ENCODE measurements at places on chromosomes 12 and 14. TPM values are rescaled to one million over a fixed set of nuclear protein-coding genes. Genes with fewer than 3 reads are reported as not detected.
A peak's percentile ranks its signal among the peaks of the same experiment; 100 is the strongest.

KRT77 gene
- total RNA-seq, result not detected

ADAM21 gene
- total RNA-seq, result 0.11 TPM

SIX1 gene
- total RNA-seq, result 0.16 TPM

OR6C74 gene
- total RNA-seq, result not detected

PTPRR gene
- total RNA-seq, result 0.52 TPM

OTX2 gene
- total RNA-seq, result not detected

TMEM117 gene
- 35.3 TPM for total RNA-seq

COQ10A gene
- 11.0 TPM for total RNA-seq

ASB2 gene
- total RNA-seq, result 1.5 TPM

POLE2 gene
- 8.3 TPM for total RNA-seq

IAPP gene
- not detected for total RNA-seq

POTEG gene
- not detected for total RNA-seq

LHX5 gene
- total RNA-seq, result not detected

HCAR1 gene
- total RNA-seq, result 1.2 TPM

TAS2R42 gene
- total RNA-seq, result not detected

DNA sequence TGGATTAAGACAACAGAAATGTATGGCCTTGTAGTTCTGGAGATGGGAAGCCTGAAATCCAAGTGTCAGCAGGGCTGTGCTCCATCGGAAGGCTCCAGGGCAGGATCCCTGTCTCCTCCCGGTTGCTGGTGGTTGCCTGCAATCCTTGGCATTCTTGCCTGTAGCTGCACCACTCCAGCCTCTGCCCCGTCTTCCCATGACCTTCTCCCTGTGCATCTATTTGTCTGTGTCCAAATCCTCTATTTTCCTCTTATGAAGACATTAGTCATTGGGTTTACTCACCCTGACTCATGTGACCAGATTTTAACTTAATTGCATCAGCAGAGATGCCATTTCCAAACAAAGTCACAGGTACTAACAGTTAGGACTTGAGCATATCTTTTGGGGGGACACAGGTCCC, 15.1 kb downstream of the TUNAR start:
- DNase-seq, result no peak

- DNase-seq, result no peak
Observed at GRCh38 chr12:19121449-19122018, 8.0 kb upstream of the PLEKHA5 start.

- no peak for DNase-seq
Observed at GRCh38 chr14:105974902-105975301, 448.5 kb downstream of the TMEM121 start.

DNA sequence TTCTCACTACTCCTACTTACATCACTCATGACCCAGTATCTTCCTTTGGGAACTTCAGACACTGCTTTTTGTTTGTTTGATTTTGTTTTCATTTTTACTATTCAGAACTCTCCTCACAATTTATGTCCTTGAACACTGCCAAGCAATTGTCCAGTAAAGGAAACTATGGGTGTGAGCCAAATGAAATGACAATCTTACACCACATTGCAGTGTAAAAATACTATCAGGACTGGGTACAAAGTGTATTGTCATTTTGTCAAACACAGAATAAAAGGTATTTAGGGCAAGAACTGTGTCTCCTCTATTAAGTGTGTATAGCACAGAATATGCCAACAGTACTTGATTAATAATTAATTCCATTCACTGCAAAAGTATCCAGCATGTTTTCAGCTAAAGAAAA, 199.3 kb downstream of the ALG10B start:
- DNase-seq, result no peak

GRCh38 chr12:92142251-92142926, 3.3 kb downstream of the BTG1 start:
- DNase-seq, result no peak

- DNase-seq, result no peak
Observed at GRCh38 chr12:124814741-124815613, 48.7 kb downstream of the SCARB1 start.

DNA sequence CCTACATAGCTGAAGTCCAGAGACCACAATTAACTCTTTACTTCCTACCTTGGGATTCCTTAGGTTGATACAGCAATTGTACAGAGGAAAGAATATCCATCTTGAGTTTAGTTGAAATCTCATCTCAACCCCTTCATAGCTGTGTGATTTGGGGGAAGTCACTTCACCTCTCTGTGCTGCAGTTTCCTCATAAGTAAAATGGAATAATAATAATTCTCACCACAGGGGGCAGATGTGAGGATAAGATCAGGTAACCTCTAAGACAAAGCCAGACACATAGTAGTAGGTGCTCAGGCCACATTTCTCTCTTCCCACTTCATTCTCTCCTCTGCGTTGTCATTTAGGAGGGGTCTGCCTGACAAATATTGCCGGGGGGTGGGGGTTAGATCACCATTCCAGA, 6.7 kb downstream of the FOXN4 start:
- no peak for DNase-seq

GRCh38 chr12:52925717-52926595, 21.1 kb upstream of the KRT8 start:
- no peak for DNase-seq

DNA sequence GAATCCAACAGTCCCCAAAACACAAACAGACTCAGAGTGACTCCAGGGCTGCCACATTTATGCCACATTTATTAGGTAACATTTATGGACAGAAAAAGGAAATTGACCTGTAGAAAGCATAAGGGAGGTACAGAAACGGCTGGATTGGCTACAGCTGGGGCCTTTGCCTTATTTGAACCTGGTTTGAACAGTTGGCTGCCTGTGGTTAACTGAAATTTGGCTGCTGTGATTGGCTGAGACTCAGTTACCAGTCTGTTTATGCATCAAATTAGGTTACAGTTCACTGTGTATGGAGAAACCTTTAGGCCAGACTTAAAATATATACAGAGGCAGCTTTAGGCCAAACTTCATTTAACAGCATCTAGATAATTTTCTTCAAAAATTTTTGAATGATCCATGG, 27.8 kb upstream of the PCNX1 start:
- DNase-seq, result no peak

DNA sequence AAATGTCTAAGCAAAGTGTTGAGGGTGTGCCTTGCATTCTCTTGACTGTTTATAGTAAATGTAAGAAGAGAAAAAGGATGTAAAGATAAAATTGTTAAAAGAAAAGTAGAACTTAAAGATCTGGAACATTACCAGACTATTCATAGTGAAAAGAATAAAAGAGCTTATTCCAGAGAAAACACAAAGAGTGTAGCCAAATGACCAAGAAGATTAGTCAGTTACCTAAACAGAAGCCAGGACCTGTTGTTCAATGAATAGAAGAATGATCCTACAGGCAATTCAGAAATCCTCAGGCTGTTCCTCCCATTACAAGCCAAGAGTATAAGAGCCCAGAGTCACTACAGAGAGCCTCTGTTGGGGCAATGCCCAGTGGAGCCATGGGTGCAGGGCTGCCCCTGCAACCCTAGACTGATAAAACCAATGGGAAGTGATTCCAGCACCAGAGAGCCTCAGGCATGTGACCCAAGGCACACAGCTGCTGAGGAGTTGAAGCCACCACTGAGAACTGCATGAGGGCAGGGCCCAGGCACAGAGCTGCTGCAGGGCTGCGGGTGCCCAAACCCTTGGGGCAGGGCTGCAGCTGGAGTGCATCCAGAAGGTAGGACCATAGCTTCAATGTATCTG, 91.1 kb upstream of the SLC38A4 start:
- DNase-seq, result no peak

GRCh38 chr12:49336645-49337584, at the start of gene C1QL4:
TSS of gene C1QL4 (minus strand) at chr12:49337188. CDS start at chr12:49336477, 711 bp downstream.
- peak; percentile 82 for DNase-seq

- DNase-seq, result no peak
Observed at GRCh38 chr12:4189721-4190120, 83.8 kb upstream of the CCND2 start.

GRCh38 chr12:41058266-41058665, 129.9 kb upstream of the PDZRN4 start:
- DNase-seq, result no peak

GRCh38 chr14:34926552-34926951, 51.4 kb upstream of the BAZ1A start:
- no peak for DNase-seq

DNA sequence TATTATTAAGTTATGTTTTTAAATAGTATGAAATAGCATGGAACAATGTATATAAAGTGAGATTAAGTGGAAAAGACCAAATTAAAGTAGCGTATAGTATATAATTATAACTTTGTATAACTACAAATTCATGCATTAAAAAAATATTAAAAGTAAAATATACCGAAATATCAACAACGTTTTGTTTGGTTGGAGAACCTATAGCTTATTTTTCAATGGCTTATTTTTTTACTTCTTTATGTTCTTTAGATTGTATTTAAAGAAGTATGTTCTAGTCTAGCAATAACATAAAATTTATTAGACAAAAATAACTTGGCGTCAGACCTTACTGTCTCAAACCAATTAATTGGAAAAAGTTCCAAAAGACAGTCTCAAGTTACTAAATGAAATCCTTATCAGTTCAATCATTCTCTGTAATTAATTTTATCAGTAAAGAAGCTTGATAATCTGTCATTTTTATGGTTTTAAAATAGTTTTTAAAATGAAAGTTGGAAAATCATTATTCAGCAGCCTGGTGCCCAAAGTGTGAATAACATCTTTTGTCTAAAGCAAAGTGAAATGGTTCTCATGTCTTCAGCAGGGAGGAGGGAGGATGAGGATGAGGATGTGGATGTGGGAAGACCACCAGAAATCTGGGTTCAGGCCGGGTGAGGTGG, 46.7 kb downstream of the IRAK3 start:
- DNase-seq, result no peak

GRCh38 chr14:35661875-35662274, 127.9 kb downstream of the INSM2 start:
- DNase-seq, result no peak

DNA sequence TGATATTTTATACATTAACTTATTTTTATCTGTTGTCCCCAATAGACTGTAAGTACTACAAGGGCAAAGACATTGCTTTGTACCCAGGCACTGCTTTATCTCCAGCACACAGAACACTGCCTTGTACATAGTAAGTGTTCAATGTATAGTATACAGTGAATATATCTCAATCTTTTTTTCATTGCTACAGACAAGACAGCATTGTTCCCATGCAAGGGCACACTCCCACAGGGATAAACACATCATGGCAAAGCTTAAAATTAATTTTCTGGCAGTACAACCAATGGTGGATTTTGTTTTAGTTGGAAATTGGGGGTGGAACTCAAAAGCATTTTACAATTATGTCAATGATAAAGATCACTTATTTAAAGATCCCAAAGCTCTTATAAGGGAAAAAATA, 112.3 kb upstream of the EEA1 start:
- DNase-seq, result no peak

- peak; percentile 74 for DNase-seq
Observed at GRCh38 chr12:99043319-99043914, 398.3 kb downstream of the APAF1 start.

GRCh38 chr12:72974954-72975555, 702.9 kb downstream of the TRHDE start:
- no peak for DNase-seq

GRCh38 chr14:62934439-62934838, 110.8 kb downstream of the KCNH5 start:
- DNase-seq, result no peak

DNA sequence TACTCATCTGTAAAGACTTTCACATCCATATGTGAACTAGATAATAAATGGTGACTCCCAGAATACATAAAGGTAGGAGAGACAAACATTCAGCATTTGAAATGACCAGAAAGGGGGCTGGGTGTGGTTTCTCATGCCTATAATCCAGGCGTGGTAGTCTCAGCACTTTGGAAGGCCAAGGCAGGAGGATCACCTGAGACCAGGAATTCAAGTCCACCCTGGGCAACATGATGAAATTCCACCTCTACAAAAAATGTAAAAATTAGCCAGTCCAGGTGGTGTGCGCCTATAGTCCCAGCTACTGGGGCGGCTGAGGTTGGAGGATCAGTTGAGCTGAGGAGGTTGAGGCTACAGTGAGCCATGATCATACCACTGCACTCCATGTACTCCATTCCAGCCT, 4.1 kb upstream of the CS start:
- DNase-seq, result no peak

GRCh38 chr14:45185100-45185814, 49.5 kb downstream of the FANCM start:
- no peak for DNase-seq

DNA sequence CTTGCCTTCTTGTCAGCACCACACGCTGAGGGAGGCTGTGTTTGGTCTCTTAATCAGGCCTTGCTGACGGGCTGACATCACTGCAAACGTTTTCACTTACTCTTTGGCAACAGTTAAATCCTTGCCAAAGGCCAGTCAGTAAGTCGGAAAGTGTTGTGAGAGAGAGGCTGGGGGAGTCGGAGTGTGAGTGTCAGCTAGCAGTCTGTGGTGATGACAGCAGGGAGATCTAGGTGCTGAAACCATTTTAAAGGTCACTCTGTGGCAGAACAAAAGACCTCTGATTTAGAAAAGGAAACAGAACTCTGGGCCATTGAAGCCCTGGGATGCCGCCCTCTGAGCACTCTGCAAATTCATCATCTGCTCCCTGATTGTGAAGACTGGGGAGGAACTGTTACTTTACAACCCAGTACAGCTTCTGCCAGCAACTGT, 143.5 kb downstream of the PAX9 start:
- DNase-seq, result no peak

- no peak for DNase-seq
Observed at GRCh38 chr12:109009766-109010165, 11.1 kb downstream of the SVOP start.

- peak; percentile 76 for DNase-seq
Observed at GRCh38 chr12:69900720-69901131, 75.7 kb downstream of the MYRFL start.

DNA sequence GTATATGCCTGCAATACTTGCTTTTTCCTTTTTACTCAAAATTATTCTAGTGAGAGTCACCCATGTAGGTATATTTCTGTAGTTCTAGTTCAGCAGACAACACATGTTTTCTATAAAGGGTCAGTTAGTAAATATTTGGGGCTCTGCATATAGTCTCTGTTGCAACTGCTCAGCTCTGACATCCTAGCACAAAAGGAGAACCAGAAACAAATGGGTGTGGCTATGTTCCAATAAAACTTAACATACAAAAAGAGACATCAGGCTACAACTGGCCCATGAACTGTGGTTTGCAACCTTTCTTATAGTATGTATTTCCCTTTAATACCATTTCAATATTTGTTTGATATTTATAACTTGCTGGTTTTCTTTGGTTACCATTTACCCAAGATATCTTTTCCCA, 11.9 kb downstream of the NT5DC3 start:
- DNase-seq, result no peak

DNA sequence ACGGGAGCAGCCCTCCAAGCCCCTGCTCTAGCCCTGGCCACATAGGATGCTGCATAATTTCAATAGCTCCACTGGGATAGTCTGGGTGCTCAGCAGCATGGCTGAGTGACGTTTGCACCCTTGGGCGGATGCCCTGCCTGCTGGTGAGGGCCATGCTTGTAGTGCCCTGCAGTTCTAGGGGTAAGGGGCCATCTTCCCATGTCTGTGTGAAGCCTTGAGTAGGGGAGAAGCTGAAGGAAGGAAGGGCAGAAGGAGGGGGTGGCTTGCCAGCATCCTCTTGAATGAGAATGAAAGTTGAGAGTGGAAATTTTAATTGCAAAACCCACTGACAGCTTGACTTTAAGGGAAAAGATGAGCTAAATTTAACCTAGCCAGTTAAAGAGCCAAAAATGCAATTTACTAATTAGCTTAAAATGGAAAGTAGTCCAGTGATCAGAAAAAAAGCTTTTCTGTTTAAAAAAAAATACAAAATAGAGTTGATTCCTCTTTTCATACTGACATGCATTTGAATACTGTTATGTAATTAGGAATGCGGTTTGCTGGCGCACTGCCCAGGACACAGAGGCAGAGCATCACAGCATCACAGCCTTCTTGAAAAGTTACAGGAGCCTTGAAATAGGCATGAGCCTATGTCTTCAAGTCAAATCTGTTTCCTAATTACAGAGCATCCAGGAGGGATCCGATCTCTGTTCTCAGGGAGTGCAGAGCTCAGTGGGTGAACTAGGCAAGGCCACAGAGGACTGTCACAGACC, 18.5 kb upstream of the EML1 start:
- no peak for DNase-seq
